ENCODE measurements at places on chromosomes 4 and X.

- peak; percentile 27 for DNase-seq
These were observed 98.4 kb upstream of the TENM3 start for GRCh38 chr4:182144626-182145333.

- DNase-seq: no peak
These were observed 7.2 kb downstream of the SAT1 start for GRCh38 chrX:23790155-23790497.

DNA sequence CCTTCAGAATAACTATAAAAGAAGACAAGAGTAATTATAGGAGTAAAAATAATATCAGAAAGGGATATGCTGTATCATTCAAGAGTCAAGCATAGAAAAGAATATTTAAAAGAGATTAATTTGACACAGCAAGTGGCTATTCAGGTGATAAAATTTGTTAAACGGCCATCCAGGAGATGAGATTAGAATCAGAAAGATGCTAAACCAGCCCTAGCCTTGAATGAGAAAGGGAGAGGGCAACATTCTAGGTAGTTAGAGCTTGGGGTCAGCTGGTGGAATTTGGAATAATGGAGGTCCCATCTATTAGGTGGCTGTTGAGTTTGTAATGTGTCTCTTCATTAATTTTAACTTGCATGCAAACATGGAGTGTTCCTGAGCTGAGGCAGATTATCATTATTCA, 350.5 kb upstream of the PABPC4L start:
- no peak for DNase-seq

GRCh38 chrX:104172788-104173187, 6.5 kb downstream of the FAM199X start:
- DNase-seq: no peak

GRCh38 chr4:78747475-78747922, 28.7 kb upstream of the BMP2K start:
- no peak for DNase-seq

DNA sequence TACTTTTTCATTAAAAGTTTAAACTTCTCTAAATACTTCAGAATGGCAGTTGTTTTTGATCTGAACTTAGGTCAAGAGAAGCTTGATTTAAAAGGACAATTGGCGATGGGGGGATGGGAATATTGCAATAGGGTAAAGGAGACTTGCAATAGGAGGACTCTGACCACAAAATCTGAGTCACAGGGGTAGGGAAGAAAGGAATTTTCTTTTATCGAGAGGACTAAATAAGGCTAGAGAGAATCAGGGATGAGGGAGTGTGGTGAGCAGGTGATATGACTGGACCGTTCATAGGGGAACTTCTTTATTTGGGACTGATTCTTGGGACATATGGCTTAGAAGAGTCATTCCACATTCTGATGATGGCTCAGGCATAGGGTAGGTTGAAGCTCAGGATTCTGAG, 1260.2 kb downstream of the ADGRL3 start:
- no peak for DNase-seq

DNA sequence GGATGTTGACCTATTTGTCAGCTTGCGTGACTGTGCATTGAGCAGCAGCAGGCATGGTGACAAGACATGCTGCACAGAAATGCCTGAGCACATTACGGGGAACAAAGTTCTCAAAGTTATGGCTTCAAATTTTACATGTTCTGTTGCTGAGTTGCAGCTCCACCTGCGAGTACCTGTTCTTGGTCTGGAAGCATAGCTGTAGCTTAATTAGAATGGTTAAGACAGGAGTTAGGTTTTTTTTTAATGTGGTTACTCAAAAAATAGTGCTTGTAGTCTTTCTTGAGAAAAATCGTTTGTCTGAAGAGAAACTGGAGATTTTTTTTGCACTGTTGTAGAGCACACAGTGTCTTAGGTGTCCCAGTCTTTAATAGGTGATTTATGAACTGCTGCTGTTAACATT, 38.8 kb upstream of the GNPDA2 start:
- DNase-seq: no peak

- peak; percentile 9 for DNase-seq
These were observed at the start of gene STS for GRCh38 chrX:7147413-7147977. Gene STS (plus strand): TSS chrX:7147712. CDS start chrX:7253200, 105,488 bp downstream.

- DNase-seq: peak; percentile 67
These were observed 460.3 kb downstream of the MID1IP1 start for GRCh38 chrX:39261446-39262147.

DNA sequence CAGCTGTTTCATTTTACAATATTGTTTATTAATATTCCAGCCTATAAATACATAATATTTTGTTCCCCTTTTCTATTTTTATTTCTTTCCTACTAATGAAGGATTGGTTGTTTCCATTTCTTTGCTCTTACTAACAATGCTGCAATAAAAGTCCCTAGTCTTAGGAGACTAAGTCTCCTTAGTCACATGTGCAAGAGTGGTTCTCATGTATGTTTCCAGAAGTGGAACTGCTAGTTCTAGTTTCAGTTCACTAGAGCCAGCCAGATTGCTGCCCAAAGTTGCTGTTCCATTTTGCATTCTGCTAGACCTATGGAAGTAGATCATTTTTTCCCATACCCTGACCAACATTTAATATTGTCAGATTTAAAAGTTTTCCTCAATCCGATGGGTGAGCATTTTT, 44.3 kb downstream of the CNGA1 start:
- DNase-seq: no peak

- DNase-seq: peak; percentile 66
These were observed 449.8 kb downstream of the INPP4B start for GRCh38 chr4:142396279-142396678.

- no peak for DNase-seq
These were observed 101.6 kb upstream of the PACRGL start for GRCh38 chr4:20598626-20599025.

GRCh38 chrX:9160698-9161329, 126.9 kb upstream of the FAM9B start:
- DNase-seq: no peak

DNA sequence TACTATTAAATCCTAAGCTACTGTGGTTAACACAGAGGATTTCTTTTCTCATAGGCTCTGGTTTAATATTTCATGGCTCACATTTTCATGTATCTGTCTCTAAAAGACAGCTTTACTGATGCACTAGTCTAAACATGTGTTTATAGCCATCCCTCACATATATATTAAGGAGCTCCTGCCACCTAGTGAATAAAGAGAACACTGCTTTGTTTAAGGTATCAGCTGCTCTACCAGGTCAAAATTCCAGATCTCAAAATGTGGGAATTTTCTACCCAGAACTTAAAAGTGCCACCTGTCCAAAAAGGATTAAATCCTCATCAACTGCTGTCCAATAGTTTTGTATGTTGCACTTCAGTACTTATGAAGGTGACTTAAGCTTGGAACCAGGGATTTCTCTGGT, 188.5 kb upstream of the TEX13C start:
- DNase-seq: peak; percentile 30

DNA sequence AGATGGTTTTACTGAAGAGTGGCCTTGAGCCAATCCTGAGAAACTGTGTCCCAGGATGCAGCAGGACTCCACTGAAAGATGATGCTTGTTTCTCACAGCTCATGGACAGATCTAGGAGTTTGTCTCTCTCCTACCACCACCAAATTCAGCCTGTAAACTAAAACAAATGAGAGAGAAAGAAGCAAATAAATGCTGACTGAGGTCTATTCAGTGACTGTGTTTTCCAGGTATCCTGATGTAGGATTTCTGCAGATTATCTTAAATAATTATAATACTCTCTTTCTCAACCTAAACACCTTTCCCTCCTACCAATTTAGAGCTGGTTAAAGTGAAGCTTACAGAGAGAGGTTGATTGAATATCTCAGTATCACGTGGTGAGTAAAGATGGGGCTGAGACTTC, 599.6 kb upstream of the LCORL start:
- DNase-seq: no peak

- DNase-seq: no peak
These were observed 21.4 kb upstream of the IL15 start for GRCh38 chr4:141614878-141615586.

DNA sequence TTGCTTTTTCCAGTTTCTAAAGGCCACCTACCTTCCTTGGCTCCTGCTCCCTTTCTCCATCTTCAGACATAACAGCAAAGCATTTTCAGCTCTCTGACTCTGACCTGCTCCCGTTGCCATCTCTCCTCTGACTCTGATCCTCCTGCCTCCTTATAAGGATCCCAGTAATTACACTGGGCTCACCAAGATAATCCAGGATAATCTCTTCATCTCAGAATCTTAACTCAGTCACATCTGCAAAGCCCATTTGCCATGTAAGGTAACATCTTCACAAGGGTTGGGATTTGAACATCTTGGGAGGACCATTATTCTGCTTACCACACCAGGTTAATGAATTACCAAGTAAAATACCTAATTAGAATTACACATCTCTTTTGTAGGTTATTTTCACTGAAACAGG, 41.3 kb upstream of the MAGED1 start:
- no peak for DNase-seq

DNA sequence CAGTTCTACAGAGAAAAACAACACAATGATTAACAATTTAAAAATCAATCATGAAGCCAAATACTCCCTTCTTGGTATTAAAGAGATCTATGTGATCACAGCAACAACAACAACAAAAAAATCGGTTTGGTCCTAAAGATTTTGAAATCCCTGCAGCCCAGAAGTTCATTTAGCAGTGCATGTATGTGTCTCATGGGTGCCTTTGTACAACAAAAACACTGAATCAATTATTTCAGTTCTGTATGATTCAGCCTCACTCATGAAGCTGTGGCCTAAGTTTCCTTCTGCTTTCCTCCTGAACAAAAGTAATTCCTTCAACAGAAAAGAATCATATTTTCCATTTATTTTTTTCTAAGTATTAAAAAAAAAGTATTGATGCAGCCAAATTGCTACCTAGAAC, 393.4 kb upstream of the NDST3 start:
- DNase-seq: no peak

- DNase-seq: no peak
These were observed 30.7 kb upstream of the ATP6AP2 start for GRCh38 chrX:40550066-40550465.

GRCh38 chrX:153684467-153685155, 3.1 kb upstream of the SLC6A8 start:
- DNase-seq: no peak

GRCh38 chrX:103797691-103798090, 21.1 kb downstream of the PLP1 start:
- no peak for DNase-seq

DNA sequence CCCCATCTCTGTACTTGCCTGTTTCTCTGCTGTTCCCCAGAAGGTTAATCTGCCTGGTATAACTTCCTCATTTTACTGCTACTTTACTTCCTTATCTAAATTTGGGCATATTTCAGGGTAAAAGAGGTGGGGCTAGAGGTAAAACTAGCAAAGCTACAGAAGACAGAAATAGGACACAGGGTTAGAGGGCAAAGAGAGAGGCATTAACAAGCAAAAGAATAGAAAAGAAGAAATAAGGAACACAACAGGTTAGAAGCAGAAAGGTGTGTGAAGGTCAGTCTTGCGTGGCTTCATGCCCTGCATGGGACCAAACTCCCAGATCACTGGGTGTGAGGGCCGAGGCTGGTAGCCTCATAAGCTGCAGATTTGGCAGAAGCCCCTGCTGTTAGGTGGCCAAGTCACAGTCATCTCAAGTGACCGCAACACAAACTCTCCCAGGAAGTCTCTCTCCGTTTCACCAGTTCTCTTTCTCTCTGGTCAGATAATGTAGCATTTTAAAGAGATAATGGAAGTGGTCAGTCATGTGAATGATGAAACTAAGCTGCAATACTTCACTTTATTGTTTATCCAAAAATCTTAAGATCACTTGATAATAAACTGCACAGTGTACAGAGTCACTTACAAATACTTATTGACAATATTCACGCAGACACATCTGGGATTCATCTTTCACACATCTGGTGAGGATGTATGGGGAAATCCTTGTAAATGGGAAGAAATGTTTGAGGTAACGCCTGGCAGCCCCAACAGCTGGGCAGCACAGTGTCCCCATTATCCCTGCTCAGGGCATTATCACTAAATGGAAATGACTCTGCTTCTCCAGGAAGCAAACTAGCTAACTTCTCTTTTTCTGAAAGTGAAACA, 16.4 kb downstream of the TMEM154 start:
- no peak for DNase-seq

DNA sequence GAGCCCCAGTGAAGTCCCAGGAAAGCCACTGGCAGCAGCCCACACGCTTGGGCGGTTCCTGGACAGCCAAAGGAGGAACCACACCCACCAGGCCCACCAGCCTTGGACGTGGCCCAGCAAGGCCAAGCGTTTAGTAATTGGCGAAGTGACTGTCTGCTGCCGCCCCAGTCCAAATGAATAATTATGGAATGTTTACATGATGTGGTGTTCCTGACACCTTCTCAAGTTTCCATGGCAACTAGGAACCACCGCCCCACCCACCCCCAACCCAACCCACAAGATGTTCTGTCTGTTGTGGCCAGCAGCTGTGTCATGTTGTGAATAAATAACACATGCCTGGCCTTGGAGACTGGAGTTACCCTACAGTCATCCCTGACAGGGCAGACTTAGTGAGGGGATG, 22.3 kb downstream of the APLN start:
- DNase-seq: peak; percentile 57

DNA sequence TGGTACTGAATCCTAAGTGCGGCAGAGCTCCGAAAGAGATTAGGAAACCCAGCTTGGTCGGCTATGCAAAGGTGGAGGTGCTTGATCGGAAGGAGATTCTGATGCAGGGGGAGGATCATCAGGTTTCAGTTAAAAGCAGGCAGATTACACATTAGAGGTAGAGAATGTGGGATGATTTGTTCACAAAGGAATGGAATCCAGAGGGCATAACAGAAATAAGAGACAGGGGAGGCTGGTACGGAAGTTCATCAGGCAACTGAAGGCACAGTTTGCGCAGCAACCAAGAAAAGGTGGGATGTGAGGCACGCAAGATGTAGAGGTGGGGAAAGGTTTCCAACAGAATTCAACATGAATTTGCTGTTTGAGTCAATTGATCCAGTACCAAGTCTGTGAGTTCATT, 424 bp upstream of the ZNF330 start:
- DNase-seq: no peak

DNA sequence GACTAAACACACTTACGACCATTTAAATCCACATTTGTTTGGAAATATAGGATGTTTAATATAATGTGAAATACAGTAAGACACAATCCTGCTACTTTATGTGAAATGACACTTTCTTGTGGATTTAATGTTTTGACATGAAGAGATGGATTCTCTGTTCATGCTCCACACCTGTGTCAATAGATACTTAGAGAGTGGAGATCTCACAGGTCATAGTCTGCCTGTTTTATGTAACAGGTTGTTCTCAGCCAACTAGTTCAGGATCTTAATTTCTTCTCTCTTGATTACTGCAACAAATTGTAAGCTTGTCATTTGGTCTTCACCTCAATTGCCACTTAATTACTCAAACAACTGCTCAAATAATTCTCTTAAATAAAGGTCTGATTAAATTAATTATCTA, 1621.2 kb downstream of the PCDH7 start:
- no peak for DNase-seq

GRCh38 chr4:5882947-5883346, 9.9 kb downstream of the CRMP1 start:
- peak; percentile 10 for DNase-seq

Measured in epithelial cell of esophagus (primary cell).